ENCODE measurements at places on chromosomes 7 and 10. TPM values are rescaled to one million over a fixed set of nuclear protein-coding genes. Genes with fewer than 3 reads are reported as not detected.

The CHAT gene
- not detected for polyA plus RNA-seq

The SEMA3E gene
- polyA plus RNA-seq = not detected

The GIMAP8 gene
- polyA plus RNA-seq = 20.3 TPM

The CDC14C gene
- polyA plus RNA-seq = not detected

The IFIT1B gene
- not detected for polyA plus RNA-seq

The ADAMTS14 gene
- polyA plus RNA-seq = 0.11 TPM

The PAPSS2 gene
- polyA plus RNA-seq = 5.8 TPM

The TSPAN15 gene
- 10.5 TPM for polyA plus RNA-seq

The AGAP4 gene
- 10.5 TPM for polyA plus RNA-seq

The GIMAP7 gene
- polyA plus RNA-seq = 34.6 TPM

The TLL2 gene
- polyA plus RNA-seq = 5.4 TPM

The LRRC61 gene
- polyA plus RNA-seq = 8.3 TPM

The UBN2 gene
- polyA plus RNA-seq = 3.3 TPM

The CACNB2 gene
- 16.8 TPM for polyA plus RNA-seq

The SMKR1 gene
- 0.29 TPM for polyA plus RNA-seq

The TEX36 gene
- polyA plus RNA-seq = not detected

The SORBS1 gene
- 355 TPM for polyA plus RNA-seq

The MUC3A gene
- polyA plus RNA-seq = 0.25 TPM

The HERC4 gene
- polyA plus RNA-seq = 11.7 TPM

The GNG11 gene
- polyA plus RNA-seq = 37.7 TPM

The PIK3AP1 gene
- polyA plus RNA-seq = 1.3 TPM

The GPER1 gene
- 2.8 TPM for polyA plus RNA-seq

The SLC16A12 gene
- polyA plus RNA-seq = 4.3 TPM

The ANKRD30A gene
- polyA plus RNA-seq = not detected

The ZDHHC6 gene
- 26.1 TPM for polyA plus RNA-seq

The C10orf53 gene
- not detected for polyA plus RNA-seq

The HOXA13 gene
- not detected for polyA plus RNA-seq

The GIMAP5 gene
- polyA plus RNA-seq = 22.1 TPM

The IFIT3 gene
- 4.6 TPM for polyA plus RNA-seq

The SERPINE1 gene
- polyA plus RNA-seq = 595 TPM

The PPP2R2D gene
- 34.9 TPM for polyA plus RNA-seq

The SSBP1 gene
- polyA plus RNA-seq = 268 TPM

The ANKMY2 gene
- 10.3 TPM for polyA plus RNA-seq

The ZNF853 gene
- polyA plus RNA-seq = 5.7 TPM

The TSPAN33 gene
- polyA plus RNA-seq = 5.6 TPM

Measured in heart left ventricle (tissue), 16 donors.